ENCODE measurements at places on chromosomes 2 and 18.

- DNase-seq, result peak; percentile 82
Measured at GRCh38 chr18:22348521-22349316, 69.0 kb downstream of the CTAGE1 start.

DNA sequence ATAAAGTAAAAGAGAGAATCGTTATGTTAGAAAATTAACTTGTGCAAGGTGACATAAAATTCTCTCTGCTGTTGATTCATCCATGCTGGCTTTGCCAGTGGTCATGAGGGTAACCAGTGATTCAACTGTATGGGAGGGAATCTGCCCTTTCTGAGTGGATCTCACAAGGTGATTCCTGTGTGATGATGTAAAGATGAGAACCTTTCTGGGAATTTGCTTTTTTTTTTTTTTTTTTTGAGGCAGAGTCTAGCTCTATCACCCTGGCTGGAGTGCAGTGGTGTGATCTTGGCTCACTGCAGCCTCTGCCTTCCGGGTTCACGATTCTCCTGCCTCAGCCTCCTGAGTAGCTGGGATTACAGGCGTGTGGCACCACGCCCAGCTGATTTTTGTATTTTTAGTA lies 23.3 kb downstream of the RAB31 start:
- no peak for DNase-seq

DNA sequence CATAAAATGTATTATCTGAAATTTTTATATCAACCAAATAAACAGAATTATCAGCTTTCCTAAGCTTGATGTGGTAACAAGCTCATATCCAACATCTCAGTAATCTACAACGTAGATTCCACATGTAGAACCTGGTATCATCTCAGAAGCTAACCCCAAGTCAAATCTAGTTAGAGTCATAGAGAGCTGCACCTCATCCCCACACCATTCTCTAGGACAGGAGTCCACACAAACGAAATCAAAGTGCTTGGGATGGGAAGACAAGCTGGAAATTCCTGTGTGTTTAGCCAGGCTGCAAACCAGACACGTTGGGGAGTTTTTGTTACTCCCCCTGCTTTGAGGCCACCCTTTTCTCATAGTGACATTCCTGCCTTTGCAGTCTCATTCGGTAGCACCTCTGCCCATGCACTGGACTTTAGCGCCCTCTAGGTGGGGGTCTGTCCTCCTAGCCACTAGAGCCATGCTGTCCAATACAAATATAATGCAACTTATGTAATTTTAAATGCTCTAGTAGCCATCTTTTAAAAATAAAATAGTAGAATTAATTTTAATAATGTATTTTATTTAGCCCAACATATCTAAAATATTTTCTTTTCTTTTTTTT lies 28.1 kb upstream of the SATB2 start:
- peak; percentile 80 for DNase-seq

- no peak for DNase-seq
Measured at GRCh38 chr2:233290051-233290845, 17.4 kb upstream of the SAG start.

GRCh38 chr2:190303647-190304046 lies 16.0 kb downstream of the HIBCH start:
- DNase-seq, result no peak
